Thymus (tissue), 14 donors: ENCODE measurements at places on chromosomes 12 and 14.

GRCh38 chr12:25553098-25553497 lies at the start of gene LMNTD1:
TSS of gene LMNTD1 (minus strand) at chr12:25553283. CDS start at chr12:25552959, 324 bp downstream.
- no peak for DNase-seq

GRCh38 chr12:91203610-91204009 lies 21.0 kb upstream of the DCN start:
- no peak for DNase-seq

GRCh38 chr12:85058339-85058738 lies 22.2 kb downstream of the LRRIQ1 start:
- no peak for DNase-seq

DNA sequence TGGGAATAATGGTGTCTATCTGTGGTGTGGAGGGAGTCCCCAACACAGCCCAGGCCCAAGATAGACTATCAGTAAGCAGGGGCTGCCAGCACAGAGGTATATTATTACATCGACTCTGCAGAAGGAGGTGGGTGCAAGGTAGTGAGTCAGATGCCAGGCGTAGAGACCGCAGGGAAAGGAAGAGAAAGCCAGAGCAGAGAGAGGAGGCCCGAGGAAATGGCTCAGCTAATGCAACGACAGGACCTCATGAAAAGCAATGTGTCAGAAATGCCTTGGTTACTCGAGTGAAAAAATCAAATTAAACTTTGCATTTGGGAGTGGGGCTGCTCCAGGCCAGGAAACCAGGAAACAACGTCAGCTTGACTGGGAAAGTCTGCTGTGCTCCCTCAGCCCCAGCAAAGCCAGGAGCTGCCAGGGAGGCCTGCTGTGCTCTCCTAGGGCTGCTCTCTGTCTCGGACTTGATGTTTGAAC lies 173.2 kb downstream of the SUDS3 start:
- DNase-seq = no peak

GRCh38 chr14:89265234-89265633 lies 151.8 kb downstream of the FOXN3 start:
- DNase-seq = no peak

- DNase-seq = no peak
Observed at GRCh38 chr12:12800406-12801180, 12.6 kb upstream of the DDX47 start.

DNA sequence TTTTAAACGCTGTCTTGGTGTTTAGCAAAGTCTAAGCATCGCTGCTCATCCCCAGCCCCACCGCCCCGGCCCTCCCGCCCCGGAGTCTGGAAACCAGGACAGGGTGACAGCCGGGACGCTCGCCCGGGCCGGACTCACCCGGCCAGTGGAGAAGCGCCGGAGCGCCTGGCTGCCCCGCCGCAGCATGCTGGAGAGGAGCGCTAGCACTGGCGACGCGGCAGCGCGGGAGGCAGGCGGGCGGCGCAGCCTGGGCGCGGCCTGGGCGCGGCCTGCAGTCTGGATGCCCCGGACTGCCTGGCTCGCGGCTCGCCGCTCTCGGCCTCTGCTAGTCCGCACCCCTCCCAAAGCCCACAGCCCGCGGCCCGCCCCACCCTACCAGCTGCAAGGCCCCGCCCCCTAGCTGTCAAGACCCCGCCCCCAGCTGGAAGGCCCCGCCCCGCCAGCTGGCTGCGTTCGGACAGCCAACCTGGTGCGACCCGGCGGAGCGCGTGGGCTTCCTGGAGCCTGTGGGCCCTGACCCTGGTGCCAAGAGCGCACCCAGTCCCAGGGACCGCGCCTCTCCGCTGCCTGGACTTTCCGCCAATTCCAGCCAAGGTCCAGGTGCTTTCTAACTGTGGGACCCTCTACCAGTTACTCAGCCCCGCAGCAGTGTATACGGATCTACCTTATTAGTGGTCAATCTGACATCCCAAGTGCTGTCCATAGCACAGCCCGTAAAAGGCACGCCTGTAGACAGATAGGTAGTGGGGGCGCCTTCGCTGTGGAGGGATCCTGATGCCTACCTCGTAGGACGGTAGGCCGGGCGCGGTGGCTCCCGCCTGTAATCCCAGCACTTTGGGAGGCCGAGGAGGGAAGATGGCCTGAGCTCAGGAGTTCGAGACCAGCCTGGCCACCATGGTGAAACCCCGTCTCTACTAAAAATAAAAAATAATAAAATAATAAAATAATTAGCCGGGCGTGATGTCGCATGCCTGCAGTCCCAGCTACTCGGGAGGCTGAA lies at the start of gene ALDH1L2:
ALDH1L2 (minus strand) TSS at position 208 of the 1,000 bp plus-strand sequence; CDS start at position 186, 22 bp downstream.
- DNase-seq = no peak

GRCh38 chr14:98961191-98961590 lies 310.8 kb downstream of the BCL11B start:
- no peak for DNase-seq
